Activated CD4-positive, alpha-beta T cell treated with anti-CD3 and anti-CD28 coated beads, Interleukin-2, Interleukin-6, amounts not matched to agents 100 ng/mL and 50 ng/mL, durations not matched to agents 16 hours and 8 hours (primary cell): ENCODE measurements at places on chromosomes 7 and 10.

DNA sequence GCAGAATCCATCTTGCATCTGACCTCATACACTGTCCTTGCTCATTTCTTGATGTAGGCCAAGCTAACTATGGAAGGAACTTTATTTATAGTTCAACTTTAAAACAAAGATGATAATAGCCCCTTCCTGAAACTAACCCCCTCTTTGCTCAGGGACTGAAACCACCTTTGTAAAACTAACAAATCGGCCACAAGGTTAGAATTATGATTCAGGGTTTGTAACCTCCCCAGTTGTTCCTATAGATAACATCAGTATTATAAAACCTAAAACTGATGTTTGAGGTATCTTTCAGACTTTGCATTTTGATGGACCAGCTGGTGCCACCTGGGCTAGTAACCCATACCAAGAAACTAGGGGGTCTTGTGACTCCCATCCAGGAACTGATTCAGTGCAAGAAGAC, 143.4 kb downstream of the SH2D4B start:
- no peak for DNase-seq

DNA sequence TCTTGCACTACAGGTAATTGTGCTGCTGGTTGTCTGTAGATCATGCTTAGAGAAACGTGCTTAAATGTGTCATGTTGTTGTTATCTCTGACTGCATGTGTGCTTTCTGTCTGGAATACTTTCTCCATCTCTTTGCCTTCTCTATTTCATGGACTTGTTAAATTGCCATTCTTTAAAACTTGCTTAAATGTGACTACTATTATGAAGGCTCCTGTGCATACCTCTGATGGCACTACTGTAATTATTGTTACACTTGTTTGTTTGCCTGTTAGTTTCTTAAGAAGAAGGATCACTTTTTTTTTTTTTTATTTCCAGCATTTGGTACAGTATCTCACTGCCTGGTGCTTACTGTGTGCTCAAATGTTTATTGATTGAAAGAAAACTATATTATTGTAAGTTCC, 41.6 kb downstream of the KMT2E start:
- DNase-seq: no peak

- DNase-seq: peak; percentile 76
Observed at GRCh38 chr10:72162978-72163377, 52.8 kb upstream of the ANAPC16 start.

DNA sequence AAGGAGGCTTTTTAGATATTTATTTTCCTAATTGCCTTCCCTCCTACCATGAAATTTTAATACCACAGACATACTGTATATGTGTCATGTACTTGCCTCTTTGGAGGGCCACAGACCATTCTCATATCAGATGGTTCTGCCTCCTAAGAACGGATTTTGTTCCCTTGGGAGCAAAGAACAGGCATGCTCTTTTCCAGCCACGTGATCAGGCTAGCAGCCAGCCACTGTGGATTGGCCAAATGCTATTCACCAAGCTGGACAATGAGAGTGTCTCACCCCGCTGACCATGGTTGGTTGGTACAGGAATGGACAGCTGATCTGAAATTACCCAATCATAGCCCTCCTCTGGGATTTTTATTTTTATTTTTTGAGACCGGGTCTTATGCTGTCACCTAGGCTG, 21.5 kb upstream of the CRHR2 start:
- DNase-seq: no peak

DNA sequence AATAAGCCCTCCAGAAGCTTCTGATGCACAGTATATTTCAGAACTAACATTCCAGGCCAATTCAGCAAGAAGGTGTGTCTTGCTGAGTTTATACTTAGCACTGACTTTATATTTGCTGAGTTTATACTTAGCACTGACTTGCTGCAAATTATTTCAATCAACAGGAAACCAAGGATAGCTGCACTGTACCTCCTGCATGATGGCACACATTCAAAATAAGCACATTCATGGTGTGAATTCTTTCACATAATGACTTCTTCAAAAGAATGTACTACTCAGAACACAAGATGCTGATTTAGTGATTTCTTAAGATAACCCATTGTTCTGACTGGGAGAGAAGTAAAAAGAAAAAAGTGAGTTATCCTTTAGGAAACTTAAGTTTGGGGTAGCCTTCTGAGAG, 52.0 kb downstream of the JAZF1 start:
- peak; percentile 39 for DNase-seq

DNA sequence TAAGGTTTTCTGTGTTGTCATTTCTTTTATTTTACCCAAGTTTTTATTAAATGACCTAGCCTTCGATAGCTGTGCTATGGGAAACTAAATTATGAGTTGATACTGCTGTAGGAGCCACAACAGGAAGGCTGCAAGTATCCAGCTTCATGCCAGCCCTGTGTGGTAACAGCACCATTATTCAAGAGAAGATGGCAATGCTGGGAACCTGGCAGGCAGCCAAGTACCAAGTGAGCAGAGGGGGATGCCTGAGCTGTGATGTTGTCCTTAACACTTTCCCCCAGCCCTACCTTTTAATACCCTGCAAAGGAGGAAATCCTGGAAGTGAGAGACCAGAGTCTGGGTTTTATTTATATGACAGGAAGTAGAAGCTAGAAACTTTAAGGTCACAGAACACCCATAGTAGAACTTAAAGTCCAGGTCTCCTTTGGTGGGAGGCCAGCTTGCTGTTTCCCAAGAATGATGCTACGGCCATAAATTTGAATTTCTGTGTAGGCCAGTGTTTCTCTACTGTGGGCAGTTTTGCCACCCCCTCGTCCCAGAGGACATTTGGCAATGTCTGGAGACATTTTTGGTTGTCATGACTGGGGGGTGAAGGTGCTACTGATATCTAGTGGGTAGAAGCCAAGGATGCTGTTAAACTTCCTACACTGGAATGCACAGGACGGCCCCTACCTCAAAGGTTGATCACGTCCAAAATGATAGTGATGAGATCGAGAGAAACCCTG, 9.2 kb upstream of the ATXN7L1 start:
- DNase-seq: no peak

GRCh38 chr10:33332183-33333065, 2.0 kb downstream of the NRP1 start:
- no peak for DNase-seq

DNA sequence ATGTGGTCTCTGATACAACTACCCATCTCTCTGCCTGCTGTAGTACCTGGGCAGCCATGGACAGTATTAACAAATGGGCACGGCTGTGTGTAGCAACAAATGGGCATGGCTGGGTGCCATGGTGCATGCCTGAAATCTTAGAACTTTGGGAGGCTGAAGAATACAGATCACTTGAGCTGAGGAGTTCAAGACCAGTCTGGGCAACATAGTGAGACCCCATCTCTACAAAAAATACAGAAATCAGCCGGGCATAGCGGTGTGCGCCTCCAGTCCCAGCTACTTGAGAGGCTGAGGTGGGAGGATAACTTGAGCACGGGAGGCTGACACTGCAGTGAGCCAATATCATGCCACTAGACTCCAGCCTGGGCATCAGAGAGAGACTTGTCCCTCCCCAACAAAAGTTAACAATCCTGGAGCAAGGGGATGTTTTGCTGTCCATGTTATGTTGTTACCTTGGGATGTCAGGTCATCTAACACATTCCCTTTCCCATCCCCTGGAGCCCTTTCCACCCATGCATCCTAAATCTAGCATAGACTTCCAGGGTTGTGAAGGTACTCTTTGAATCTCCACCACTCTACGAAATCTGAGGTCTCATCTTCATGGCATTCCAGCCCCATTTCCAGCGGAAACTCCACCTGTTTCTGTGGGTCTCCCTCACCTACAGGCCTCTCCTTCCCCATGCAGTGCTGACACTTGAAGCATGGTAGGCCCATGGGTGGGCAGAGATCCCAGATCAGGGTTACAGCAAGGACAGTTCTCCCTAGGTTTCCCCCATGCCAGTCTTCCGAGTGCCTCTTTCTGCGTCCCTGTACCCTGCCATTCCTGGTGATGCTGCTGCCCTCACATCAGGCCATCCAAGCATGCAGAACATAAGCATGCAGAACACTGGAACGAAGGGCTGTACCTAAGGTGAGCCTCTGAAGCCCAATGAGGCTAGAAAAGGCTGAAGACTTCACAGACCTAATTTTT, 13.1 kb downstream of the FXYD4 start:
- no peak for DNase-seq

- no peak for DNase-seq
Observed at GRCh38 chr7:39659356-39660013, 36.1 kb downstream of the RALA start.

GRCh38 chr10:71052708-71053107, 159.7 kb upstream of the UNC5B start:
- DNase-seq: no peak

- no peak for DNase-seq
Observed at GRCh38 chr7:51021906-51022570, 239.3 kb upstream of the GRB10 start.

- no peak for DNase-seq
Observed at GRCh38 chr10:92848037-92848440, 281 bp upstream of the EXOC6 start.

GRCh38 chr7:157877298-157878090, 540.7 kb downstream of the DNAJB6 start:
- no peak for DNase-seq

DNA sequence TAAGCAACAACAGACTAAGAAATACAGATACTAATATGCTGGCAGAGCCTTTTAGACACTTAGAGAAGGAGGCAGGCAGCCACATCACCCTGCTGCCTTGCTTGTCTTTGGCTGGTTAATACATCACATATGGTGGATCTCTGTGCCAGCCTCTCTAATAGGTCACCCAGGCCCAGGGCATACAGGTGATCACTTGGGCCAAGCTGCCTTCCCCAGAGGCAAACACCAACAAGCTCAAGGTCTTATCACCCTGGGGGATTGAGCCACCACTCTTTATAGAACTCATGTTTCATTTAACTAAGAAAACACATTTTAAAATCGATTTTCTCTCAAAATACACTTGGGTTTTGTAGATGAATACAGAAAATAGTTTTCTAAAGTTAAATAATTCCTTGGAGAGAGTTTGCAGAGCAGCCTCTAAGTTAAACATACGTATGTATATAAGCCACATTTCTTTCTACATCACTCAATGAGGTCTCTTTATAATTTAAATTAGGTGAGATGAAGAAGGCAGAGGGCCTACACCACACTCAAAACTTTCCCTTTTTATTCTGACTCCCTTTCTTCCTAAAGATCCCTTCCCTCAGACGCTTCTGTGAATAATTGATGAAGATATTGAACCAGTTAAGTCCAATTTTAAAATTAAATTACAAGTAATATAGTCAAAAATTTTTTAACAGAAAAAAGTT, 556.8 kb upstream of the GHITM start:
- DNase-seq: no peak

DNA sequence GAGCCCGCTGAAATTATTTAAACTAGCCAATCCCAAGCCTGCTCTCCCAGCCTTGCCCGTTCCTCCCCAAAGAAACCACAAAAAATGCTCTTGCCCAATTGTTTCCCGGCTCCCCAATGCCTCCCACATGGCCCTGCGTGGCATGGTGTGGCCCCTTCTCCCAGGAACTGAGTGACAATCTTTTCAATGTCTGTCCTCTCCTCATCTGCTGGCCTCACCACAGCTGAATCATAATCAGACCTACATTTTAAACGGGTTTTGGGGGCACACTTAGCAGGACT, 201.5 kb downstream of the PRPF18 start:
- no peak for DNase-seq

GRCh38 chr7:76397409-76398183, 11.9 kb downstream of the SSC4D start:
- peak; percentile 89 for DNase-seq

DNA sequence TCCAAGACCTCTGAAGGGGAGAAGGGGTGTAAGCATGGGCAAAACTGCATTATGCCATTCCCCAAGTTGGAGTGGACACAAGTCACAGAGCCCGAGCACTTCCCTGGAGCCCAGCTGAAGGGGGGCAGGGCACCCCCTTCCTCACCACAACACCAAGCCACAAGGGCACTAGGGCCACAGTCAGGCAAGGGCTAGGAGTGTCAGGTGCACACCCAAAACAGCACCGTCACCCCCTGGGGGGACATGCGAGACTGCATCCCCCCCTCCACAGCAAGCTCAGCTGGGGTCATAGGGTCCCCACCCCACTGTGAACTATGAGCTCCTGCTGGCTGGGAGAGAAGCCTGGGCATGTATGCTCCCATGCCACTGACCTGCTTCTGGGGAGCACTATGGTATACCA, 143.9 kb downstream of the GRID1 start:
- DNase-seq: no peak

GRCh38 chr10:102753718-102754117, 10.0 kb downstream of the WBP1L start:
- DNase-seq: no peak

- no peak for DNase-seq
Observed at GRCh38 chr7:131489196-131489595, 67.2 kb downstream of the PODXL start.

DNA sequence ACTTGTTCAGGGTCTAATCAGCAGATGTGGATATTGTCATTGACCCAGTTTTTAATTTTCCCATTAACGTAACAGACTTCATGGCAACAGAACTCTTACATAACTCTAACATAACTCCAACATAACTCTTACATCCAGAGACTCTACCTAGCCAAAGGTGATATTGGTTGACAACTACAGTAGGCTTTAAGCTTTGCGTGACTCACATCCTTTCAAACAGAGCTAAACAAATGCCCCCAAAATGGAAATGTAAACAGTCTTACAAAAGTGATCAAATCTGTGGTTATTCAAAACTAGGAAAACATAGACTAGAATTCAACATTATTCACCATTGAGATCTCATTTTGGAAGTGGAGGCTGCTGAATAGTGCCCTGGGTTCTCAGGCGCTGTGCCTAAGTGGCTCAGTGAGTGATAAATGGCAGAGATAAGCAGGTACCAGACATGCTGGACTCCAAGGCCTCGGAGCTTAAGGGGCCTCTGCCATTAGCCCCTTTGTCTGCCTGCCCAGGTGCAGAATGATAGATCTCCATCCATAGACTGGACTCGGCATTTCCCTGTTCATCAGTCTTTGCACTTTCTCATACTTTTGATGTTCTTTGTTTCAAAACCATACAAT, 34.3 kb upstream of the BTBD16 start:
- no peak for DNase-seq

- DNase-seq: no peak
Observed at GRCh38 chr7:28104811-28105210, 75.8 kb downstream of the JAZF1 start.

DNA sequence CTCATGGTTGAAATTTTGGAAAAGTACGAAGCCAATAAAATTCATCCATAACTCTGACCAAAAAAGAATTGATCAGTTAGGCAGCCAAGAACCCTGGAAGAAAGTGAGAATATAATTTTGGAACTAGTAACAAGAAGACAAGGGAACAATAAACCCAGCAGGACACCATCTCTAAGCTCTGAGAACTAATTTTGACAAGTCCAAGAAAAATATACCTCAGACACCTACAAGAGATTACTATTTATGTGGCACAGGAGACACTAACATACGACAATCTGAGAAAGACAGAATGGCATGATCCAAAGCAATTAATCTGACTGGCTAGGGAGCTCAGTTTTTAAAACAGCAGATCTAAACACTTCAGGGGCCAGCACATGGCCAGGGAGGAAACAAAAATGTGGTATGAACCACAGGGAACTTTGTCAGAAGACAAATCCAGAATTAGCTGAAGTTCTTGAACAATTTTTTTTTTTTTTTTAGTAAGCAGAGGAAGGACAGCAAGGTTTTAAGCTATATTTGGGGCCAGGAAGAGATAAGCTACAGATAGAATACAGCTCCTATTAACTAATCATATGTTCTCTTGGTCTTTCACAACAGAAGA, 38.9 kb downstream of the PARD3 start:
- no peak for DNase-seq

- DNase-seq: no peak
Observed at GRCh38 chr10:123019941-123020703, 11.3 kb downstream of the ACADSB start.

GRCh38 chr10:69456880-69457693, 5.8 kb downstream of the TSPAN15 start:
- DNase-seq: no peak
